Stimulated activated CD4-positive, alpha-beta T cell treated with anti-CD3 and anti-CD28 coated beads, Interleukin-12 subunit alpha, Interleukin-12 subunit beta, amount 100 ng/mL, for 48 hours (primary cell): ENCODE measurements at places on chromosomes 3 and 15.

DNA sequence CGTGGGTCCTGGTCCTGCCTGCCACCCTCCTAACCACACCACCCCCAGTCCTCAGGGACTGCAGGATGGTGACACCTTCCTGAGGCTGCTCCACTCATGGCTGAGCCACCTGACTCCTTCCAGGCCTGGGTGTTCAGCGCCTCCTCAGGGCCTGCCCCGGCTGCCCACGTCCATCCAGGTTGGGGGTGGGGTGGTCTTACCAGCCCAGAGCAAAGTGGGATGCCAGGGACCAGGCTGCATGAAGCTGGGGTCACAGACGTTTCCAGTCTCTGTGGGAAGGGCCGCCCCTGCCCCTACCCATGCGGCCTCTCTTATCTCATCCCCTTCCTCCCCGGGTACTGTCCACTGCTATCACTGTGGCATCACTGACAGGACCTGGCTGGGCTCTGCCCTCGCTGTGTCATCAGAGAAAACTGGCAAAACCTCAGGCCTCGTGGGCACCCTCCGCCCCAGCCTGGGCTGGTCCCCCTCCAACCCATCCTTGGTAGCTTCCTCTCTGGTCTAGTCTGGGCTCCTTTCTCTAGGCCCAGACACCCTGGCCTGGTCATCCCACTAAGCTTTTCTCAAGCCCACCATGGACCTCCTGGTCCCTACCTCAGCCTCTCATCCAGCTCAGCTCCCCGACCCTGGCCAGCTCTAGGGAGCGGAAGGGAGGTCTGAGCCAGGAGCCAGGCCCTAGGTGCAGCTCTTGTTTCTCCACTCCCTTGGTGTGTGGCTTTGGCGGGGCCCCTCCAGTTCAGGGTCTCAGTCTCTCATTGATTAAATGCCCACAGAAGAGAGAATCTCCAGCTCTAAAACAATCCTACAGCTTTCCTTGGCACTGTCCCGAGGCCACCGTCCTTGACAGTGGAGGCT, 32.9 kb downstream of the WNT7A start:
- no peak for DNase-seq

GRCh38 chr3:107813026-107813425, 277.8 kb downstream of the CD47 start:
- DNase-seq = no peak

GRCh38 chr3:193872265-193872753, 263.6 kb upstream of the HES1 start:
- peak; percentile 18 for DNase-seq

DNA sequence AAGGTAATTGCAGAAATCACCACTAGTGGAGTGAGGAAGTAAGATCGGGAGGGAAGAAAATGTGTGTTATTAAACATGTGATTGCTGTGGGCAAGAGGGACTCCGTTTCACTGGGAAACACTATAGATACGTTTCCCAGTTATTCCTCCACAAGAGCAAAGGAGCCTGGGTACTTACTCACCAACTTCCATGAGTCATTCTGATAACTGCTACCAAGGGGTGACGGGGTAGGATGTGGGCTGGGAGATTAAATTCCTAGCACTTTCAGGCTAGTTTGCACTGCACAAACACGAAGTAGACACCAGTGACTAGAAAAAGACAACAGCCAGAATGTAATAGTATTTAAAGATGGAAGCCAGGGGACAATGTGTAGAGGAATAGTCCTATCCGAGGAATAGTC, 812.9 kb upstream of the CFAP20DC start:
- no peak for DNase-seq

DNA sequence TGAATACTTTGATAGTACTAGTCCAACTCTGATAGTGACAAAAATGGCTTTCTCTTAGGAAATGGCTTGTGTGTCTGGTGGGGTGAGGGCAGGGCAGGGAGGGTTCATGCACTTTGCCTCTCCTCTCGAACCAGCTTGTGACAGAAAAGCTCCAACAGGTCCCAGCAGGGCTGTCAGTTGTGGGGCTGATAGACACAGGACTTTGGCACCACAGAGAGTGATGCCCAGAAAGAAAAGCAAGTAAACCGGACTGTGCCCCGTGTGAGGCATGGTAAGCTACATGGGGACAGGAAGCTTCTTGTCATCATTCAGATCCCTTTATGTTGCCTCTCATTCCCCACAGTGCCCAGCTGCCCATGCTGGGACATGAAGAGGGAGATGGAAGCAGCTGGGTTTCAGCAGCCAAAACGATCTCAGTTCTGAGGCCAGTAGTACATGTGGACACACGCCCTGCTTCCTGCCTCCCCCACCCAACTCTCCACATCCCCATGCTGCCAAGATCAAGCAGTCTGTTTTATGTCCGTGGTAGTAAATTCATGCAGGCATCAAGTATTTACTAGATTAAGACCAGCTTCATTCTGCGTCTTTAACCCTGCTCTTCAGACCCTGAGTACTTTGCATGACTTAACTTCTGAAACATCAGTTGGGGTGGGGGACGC, 29.7 kb upstream of the LIPC start:
- no peak for DNase-seq

DNA sequence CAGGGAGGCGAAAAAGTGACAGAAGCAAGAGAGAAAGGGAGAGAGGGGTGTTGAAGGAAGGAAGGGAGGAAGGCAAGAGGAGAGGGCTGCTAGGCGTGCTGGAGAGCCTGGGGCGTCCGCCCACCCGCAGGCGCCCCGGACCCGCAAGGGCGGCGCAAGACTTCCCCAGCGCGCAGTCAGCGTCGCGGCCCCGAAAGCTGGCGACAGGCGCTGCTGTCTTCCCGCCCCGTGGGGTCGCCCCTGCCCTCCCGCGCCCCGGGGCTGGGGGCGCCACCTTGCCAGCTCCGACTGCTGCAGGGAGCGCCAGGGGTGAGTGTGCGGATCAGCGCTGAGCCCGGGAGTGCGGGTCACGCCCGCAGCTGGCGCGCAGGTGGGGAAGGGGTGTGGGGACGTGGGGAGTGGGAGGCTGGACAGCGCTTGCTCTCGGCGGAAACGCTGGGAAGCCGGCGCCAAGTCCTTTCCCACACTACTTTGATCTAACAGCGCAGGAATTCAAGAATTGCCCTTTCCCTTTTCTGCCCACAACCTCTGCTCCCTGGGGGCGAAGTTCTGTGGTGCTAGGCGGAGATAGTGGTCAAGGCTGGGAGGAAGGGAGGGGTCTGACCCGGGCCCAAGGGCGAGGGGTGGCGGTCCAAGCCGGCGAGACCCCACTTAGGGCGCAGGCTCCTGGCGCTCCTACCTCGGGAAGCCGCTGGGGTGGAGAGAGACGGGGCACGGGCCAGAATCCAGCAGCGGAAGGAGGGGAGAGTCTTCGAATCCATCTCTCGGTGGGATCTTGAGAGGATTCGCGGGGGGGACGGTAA, 266.1 kb downstream of the CGGBP1 start:
- DNase-seq = no peak

DNA sequence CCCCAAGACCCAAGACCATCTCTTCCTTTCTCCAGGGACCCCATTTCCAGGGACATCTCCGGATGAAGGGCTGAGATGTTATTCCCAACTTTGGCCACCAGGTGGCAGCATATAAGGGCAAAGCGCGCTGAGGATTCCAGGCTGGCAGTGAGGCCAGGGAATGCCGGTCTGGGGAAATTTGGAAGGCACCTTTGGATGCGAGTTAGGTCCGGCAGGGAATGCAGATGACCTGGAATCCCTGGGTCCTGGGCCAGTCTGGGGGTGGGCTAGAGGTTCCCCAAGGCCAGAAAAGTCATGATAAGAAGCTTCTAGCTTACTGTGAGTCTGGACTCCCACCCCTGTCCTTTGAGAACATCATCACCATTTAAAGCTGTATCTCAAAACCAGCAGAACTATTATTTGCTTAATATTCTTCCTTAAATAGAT, 1.6 kb upstream of the CHST13 start:
- DNase-seq = peak; percentile 26

- peak; percentile 59 for DNase-seq
These were observed 2.0 kb upstream of the SEMA3G start for GRCh38 chr3:52446631-52447511.

- no peak for DNase-seq
These were observed 417.2 kb upstream of the ATP10A start for GRCh38 chr15:26280281-26280680.

DNA sequence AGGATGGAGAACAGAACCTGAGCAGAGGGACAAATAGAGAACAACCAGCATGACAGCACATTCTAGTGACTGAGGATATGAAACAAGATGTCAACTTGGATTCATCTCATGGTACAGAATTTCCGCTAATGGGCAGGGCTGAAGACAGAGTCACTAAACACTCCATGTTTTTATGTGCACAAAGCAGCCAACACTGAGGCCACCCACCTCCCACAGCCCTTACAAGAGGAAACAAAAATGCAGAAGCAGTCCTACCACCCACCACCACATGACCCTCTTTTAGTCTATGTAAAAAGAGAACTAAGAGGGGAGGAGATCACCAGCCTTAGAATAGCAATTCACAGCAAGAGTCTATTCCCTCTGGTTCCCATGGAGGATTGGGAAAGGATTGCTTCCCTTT, 131.4 kb upstream of the UBE2E2 start:
- DNase-seq = no peak

DNA sequence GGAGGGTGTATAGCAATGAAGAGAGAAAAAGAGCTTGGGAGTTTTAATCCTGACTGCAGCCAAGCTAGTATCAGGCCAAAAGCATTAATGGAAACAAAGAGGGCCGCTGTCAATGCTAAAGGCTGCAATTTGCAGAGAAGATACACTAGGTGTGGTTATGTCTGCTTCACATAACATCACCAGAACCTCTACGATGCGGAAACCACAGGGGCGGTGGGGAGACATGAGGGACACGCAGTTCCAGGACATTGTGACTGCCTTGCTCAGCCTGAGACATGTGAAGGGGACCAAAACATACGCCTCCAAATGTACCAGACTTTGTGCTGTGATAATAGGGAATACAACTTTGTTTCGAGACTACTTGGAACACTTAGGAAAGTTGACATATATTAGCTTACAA, 88.4 kb downstream of the APBA2 start:
- no peak for DNase-seq

- DNase-seq = no peak
These were observed 4.9 kb downstream of the RFTN1 start for GRCh38 chr3:16508591-16508995.

GRCh38 chr15:91238644-91239425, 138.8 kb downstream of the SV2B start:
- DNase-seq = no peak

GRCh38 chr3:56291244-56291680, 177.0 kb downstream of the ERC2 start:
- no peak for DNase-seq

DNA sequence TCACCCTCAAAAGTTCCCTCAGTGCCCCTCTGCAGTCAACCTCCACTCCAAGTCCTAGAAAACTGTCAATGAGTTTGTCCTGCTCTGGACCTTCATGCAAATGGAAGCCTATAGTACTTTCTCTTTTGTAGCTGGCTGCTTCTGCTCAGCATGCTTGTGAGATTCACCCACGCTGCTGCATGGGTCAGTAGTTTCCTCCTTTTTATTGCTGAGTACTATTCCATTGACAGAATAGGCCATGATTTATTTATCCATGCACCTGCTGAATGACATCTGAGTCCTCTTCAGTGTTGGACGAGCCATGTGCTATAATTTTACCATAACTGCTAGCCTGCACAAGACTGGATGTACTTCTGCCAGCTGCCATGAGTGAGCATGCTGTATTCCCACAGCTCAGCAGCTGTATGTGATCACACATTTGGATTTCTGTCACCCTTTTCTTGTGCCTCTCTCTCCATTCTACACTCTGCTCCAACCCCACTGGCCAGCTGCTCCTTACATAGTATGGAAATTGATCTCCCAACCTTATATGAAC, 26.3 kb downstream of the CDCP1 start:
- DNase-seq = no peak

DNA sequence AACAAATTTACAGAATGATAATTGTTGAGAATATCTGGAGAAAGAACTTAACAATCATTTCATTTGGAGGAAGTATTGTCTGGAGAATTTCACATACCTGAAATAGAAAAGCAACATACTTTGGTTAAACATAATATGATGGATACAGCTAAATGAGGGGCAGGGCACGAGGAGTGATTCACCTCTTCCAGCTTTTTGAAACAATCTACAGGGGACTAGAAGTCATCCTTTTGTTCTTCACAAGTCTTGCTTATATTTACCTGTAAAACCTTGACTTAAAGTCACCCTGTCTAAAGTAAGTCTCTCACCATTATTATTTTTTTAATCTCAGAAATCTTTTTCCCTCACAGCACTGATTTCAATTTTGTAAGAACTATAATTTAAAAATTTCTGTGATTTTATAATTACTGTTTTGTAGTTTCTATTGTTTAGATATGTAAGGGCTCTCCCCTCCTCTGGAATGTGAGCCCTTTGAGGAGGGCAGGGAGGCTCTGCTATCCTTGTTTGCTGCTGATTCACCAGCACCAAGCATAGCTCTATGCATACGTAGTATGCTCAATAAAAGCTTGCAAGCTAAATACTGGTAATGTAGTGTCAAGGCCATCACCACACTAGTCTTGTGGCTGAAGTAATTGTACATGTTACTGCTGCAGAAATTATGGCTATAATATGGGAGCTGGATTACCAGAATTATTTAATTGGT, 193.9 kb upstream of the THRB start:
- no peak for DNase-seq

DNA sequence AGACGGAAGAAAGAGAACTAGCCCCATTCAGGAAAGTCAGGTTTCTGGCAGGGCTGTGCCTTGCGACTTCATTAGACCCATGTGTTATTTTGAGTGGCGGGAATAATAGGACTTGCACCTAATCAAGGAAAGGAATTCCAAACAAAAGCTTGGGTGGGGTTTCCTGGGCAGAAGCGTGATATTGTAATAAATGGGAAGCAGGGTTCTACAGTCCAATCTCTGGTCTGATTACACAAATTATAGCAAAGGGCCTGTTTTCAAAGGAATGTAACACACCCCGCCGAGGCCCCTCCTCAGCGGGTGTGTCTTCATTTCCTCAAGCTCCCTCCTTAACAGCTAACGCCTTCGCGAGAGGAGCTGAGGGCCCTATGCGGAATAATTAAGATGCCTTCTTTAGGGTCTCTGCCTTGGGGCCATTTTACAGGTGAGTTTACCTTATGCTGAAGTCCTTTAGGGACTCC, 396.0 kb upstream of the C2CD4B start:
- DNase-seq = no peak

GRCh38 chr3:134009345-134010000, 20.3 kb downstream of the SLCO2A1 start:
- no peak for DNase-seq

DNA sequence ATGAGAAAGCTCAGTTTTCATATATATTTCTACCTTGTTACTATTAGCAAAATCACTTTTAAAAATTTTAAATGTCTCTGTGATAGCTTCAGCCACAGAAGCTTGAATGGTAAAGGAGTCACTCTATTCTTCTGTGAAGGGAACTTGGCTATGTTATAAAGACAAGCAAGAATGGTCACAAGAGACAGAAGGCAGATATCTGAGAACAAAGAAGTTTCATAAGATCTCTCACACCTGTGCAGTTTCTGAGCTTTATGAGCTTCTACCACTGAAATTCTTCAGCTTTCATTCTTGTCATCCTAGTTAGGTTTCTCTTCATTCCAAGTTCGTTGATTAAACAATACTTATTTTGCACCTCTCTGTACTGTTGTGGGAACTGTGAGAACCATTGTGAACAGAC, 853.4 kb downstream of the IGSF11 start:
- no peak for DNase-seq

GRCh38 chr15:43238671-43239131, 17.9 kb upstream of the EPB42 start:
- DNase-seq = no peak
